ENCODE measurements at places on chromosomes 1 and 21.

DNA sequence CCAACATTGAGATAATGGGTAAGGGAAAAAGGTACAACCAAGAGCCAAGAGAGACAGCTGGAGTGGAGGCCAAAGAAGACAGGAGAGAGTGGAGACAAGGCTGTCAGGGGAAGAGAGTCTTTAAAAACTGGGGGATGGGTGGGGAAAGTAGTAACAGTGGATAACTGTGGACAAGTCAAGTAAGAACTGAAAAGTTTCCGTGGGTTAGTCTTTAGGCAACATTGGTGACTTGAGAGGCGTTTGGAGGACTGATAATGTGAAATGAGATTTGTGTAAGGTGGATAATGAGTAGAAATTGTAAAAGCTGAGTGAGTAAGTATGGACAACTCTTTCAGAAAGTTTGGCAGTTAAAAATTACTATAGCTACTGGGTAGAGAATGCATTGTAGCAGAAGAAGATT is 10.4 kb downstream of the PPP2R5A start:
- no peak for DNase-seq

DNA sequence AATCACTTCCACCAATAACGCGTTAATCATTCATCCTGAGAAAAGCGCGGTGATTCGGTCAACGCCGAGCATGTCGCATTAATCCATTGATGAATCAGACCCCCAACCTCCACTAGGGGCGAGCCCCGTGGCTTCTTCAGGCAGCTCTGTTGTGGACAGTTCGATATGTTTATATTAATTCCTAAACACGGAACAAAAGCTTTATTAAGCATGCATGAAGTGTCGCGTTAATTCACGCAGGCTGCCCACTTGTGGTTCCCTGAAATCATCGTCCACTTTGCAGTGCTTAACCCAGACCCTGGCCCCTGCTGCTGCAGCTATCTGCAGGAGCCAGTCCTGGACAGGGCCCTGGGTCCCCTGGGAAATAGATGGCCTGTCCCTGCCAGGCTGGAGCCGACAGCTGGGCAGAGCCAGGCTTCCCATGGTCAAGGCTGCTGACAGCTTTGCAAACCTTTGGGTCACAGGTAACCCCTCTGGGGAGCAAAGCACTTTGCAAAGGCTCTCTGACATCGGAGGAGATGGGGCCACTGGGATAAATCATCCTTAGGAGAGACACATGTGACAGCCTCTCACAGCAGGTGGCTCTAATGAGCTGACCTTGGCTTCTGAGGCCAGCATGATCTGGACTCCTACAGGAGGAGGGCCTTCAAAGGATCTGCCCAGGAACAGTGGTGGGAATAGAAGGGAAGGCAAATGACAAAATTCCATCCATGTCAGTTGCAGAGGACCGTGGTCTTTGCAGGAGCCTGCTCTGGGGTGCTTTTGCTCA is 137.0 kb upstream of the AJAP1 start:
- DNase-seq = no peak

GRCh38 chr21:36355868-36356267 is 29.3 kb upstream of the CHAF1B start:
- no peak for DNase-seq

DNA sequence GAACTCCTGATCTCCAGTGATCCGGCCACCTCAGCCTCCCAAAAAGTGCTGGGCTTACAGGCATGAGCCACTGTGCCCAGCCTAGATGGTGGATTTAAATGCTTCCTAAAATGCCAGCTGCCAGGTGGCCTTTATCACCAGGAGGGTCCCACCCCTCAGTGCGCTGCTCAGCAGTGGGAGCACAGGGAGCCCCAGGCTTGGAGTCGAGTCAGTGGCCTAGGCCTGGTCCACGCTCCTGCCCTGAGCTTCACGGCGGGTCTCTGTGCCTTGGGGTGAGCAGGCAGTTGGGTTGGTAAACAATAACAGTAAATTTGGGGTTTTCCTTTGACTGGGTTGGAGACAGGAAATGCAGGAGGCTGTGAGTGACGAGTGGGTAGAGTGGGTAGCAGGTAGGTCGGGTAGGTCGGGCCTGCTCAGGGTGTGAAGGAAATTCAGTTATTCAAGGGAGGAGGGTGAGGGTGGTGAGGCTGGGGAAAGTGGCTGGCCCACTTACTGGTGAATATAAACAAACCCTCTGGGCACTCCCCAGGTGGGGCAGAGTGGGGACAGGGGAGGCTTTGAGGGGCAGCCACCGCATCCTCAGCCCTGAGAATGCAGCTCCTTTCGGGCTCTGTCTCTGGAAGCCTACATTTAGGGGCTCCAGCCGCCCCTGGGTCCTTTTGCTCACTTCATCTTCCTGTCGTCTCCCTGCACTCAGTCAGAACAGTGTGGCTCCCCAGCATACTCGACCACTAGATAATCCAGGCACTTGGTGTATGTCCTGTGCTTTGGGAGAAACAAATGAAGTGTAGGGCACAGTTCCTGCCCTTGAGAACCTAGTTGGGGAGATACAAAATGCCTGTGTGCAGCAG is 33.5 kb upstream of the IL19 start:
- DNase-seq = no peak

- DNase-seq = no peak
Observed at GRCh38 chr1:25641931-25642573, 25.5 kb downstream of the MAN1C1 start.

DNA sequence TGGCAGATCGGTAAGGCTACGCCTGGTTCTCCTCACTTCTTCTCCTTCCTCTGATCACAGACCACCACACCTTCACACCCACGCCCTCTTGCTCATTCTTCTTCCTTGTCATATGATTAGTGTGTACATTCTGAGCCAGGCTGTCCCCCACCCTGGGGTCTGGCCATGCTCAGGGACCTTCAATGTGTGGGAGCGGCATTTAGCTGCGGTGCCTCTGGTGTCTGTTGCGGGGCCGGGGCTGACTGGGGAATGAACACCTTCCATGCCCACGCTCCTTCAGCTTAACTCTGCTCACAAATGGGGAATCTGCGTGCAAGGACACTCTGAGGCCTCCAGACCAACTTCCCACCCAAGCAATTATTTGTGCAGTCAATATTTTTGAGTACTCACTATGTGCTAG is 29.4 kb downstream of the QSOX1 start:
- DNase-seq = no peak

- no peak for DNase-seq
Observed at GRCh38 chr1:159168043-159168442, 3.4 kb upstream of the CADM3 start.

GRCh38 chr1:213331631-213332175 is 280.7 kb downstream of the RPS6KC1 start:
- DNase-seq = peak; percentile 39

- DNase-seq = no peak
Observed at GRCh38 chr1:15797614-15798390, 9.6 kb downstream of the UQCRHL start.

- no peak for DNase-seq
Observed at GRCh38 chr1:42322577-42322976, 12.5 kb downstream of the FOXJ3 start.

Data from HL-60 (cell line).